ENCODE measurements at places on chromosomes 12 and 14.

DNA sequence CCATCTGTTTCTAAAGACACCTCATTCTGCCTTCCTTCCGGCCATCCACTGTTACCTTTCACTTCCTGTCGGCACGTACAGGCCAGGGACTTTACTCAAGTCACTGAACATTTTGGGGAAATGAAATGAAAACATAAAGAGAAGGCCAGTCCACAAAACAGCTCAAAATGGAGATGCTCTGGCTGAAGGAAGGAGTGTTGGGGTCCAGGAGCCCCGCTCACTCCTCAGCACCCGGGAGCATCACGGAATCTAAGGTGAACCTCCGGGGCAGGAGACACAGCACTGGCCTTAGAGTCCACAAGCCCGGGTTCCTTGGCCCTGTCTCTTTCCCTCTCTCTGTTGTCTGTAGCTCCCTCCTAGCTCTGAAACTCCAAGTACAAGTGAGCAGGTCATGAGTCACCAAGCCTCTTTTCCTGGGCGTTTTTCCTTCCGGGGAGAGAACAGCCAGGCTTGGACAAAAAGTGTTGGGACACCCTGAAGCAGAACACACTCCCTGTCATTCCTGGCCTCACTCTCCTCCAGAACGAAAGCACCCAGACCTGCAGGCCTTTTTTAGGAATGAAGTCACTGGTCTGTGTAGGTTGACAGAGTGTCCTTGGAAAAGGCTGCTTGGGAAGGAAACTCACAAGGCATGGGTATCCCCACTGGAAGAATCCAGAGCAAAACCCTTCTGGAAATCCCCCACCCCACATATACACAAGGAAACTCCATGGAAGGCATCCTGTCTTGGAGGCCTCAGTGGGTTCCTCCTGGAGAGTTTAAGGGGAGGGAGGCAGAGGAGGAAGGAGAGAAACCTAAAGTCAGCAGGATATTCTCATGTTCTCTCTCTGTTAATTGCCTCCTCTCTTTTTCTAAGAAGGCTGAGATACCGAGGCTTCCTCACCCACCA is 245.3 kb downstream of the ZFP36L1 start:
- no peak for DNase-seq

GRCh38 chr14:94016446-94016976 is 9.6 kb upstream of the OTUB2 start:
- DNase-seq: no peak

DNA sequence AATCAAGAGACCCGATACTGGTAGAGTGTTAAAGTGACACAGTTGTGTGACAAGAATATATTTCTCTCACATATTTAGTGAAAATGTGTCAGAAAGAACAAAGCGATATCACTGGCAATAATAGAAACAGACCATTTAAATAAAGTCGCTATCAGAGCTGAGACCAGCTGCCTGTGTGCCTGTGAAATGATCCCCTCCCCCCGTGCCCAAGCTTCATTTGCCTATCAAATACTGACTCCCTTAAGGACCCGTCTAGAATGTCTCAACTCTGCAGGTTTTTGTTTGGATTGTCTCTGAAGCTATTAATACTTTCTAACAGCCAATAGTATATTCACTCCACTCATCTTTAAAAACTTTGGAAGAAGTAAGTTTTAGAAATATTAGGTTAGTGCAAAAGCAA is 98.9 kb downstream of the EGLN3 start:
- DNase-seq: no peak

- peak; percentile 74 for DNase-seq
These were observed 830 bp downstream of the PPP4R3A start for GRCh38 chr14:91509083-91509877.

DNA sequence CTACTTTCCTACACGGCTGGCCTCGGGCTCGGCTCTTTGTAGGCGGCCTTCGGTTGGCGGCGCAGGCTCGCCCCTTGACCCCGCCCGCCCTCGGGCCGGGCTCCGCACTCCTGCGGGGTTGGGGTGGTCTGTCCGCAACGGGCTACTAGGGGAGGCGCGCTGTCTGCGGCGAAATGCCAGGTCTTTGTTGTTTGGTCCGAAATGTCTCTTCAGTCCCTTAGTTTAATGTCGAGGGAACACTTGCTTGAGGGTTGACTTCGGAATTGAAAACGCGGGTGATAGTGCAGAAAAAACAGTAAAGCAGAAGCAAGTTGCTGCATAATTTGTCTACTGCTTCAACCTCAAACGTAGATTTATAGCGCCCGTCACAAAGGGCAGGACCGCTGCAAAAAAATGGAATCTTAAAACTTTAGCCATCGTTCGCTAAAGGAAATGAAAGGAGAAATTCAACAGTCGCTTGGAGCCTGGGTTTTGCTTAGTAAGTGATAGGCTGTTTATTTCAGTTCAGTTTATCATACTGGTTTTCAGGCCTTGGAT is 390 bp downstream of the JKAMP start:
- no peak for DNase-seq

- no peak for DNase-seq
These were observed 1.0 kb downstream of the FAIM2 start for GRCh38 chr12:49902399-49903350.

DNA sequence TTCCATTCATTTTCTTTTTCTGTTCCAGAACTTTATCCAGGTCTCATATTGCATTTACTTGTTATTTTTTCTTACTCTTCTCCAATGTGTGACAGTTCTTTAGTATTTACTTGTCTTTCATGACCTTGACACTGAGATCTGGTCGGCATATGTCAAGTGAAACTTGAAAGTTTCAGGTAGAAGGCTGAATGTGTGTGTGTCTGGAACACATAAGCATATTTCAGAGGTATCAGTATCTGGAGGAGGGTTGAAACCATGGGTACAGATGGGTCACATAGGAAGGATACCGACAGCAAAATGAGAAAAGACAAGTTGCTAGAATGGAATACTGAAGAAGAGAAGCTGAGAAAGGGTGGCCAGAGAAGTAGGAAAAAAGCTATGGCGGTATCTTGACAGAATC is 22.5 kb upstream of the PTGDR start:
- DNase-seq: no peak

DNA sequence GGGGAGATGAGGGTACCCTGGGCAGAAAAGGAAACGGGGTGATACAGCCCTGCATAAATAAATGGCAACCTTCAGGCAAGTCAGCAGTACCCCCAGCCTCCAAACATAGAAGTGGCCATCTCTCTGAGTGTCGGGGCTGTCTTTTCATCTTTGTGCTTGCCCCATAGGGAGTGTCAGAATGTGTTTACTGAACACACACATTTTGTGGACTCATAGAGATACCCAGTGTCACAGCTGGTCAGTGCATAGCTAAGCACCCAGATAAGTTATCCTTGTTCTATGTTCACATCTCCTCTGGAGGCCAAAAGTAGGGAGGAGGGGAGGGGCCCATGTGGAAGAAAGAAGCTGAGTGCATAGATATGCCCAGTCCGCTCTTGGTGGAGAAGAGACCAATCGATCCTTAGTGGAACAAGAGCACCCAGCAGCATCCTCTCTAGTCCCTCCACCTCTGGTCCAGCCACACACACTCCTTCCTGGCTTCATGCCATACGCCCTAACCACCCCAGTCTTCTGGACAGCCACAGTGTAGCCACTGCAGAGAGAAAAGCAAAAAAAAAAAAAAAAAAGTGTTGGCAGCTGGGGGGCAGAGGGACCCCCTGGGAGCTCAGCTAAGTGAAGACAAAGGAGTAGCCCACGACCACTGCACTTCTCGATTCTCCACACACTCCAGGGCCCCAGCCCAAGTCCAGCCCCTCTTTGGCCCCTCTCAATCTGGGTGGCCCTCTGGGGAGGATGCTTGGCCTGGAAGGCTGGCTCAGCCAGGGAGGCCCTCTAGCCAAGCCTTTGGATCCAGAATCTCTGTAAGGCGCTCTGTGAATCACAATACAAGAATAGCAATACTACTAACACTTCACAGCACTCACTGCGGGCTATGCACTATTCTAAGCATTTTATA is 2.6 kb downstream of the ITGA7 start:
- DNase-seq: no peak

- no peak for DNase-seq
These were observed 7.3 kb upstream of the KIF26A start for GRCh38 chr14:104130974-104131651.

- DNase-seq: no peak
These were observed 391.8 kb downstream of the RAD51B start for GRCh38 chr14:68211421-68211820.

GRCh38 chr14:94009767-94010166 is 12.7 kb downstream of the CCDC197 start:
- DNase-seq: no peak

- no peak for DNase-seq
These were observed 2.4 kb downstream of the E2F7 start for GRCh38 chr12:77062846-77063461.

DNA sequence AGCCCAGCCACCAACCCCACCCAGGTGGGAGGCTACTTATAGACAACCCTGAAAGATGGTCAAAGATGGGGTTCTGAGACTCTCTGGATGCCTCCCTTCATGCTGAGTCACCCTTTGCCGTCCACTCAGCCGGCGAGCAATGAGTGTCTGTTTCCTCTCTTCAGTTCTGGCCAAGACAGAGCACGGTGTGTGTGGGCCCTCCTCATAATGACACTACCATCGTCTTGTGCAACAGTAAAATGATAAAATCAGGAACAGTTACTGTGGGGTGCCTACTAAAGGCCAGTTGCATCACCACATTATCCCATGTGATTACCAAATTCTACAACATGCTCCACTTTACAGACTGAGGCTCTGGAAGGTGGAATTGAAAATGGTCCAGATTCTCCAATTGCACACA is 7.0 kb upstream of the BDKRB1 start:
- no peak for DNase-seq

- no peak for DNase-seq
These were observed 396.7 kb upstream of the OR4E1 start for GRCh38 chr14:22070119-22070982.

DNA sequence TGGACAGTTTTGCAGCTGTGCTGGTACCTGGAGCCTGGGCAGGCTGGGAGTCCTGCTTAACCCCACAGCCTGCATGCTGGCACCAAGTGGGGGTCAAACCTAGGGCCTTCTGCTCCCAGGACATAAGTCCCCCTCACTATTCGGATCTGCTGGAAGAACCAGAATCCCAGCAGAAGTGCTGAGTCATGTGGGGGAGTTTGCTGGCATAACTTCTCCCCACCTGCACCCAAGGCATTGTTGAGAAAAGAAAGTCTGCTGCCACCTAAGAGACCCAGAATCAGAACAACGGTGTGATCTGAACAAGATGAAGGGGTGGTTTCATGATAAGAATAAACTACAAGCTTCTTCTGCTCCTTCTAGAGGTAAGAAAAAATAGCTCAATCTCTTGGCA is 102.7 kb downstream of the RBM19 start:
- DNase-seq: no peak

- DNase-seq: no peak
These were observed 140.8 kb downstream of the DAD1 start for GRCh38 chr14:22448035-22448904.

GRCh38 chr12:24937553-24938244 is 11.2 kb downstream of the BCAT1 start:
- DNase-seq: no peak

DNA sequence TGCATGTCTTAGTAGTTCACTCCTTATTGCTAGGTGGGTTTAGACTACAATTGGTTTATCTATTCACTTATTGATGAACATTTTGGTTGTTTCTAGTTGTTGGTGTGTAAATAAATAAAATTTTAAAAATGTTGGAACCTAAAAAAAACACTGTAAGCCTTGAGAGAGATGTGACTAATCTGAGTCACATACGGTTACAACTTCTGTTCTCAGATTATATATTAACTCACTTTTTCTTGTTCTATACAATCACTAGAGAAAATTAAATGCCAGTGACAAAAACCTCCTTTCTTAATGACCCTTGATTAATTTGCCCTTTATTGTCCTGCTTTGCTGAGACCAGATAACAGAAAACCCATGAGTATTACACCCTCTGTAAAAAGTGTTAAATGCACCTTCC is 7.1 kb upstream of the TDG start:
- DNase-seq: no peak

- no peak for DNase-seq
These were observed 336.8 kb downstream of the LRIG3 start for GRCh38 chr12:58583529-58583928.

- DNase-seq: no peak
These were observed 18.3 kb downstream of the KRT80 start for GRCh38 chr12:52173526-52173925.

Data from type B pancreatic cell (in vitro differentiated cells).